ENCODE measurements at places on chromosomes 7 and 10. TPM values are rescaled to one million over a fixed set of nuclear protein-coding genes. Genes with fewer than 3 reads are reported as not detected.

- no peak overlapping the region for H3K4me3 ChIP-seq
- H3K36me3 ChIP-seq: no peaks in the 10 kb centered on the region
- peaks cover 11% of the 10 kb centered on the region for H3K4me1 ChIP-seq
- H3K27ac ChIP-seq: no peak overlapping the region
Measured at GRCh38 chr7:77327932-77328628, 88.1 kb downstream of the GSAP start.

DNA sequence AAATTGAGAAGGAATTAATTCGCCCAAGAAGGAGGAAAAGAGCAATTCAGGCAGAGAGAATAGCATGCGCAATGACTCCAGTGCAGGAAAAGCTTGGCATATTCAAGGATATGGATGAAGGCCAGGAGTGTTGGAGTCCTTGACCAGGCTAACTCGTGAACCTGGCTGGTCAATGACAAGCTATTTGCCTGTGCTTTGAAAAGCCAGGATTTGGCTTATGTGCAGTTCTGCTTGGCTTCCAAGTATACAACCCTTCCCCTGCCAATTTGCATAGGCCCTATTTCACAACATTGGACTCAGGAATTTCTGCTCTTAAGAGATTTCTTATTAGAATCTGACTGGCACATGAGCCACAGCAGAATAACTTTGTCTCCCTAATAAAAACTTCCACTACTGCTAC lies 72.3 kb upstream of the SP8 start:
- H3K27ac ChIP-seq: no peak overlapping the region
- H3K27me3 ChIP-seq: no peaks in the 10 kb centered on the region
- H3K4me3 ChIP-seq: no peak overlapping the region
- H3K36me3 ChIP-seq: no peaks in the 10 kb centered on the region
- DNase-seq: no peak
- peaks cover 11% of the 10 kb centered on the region for H3K4me1 ChIP-seq

DNA sequence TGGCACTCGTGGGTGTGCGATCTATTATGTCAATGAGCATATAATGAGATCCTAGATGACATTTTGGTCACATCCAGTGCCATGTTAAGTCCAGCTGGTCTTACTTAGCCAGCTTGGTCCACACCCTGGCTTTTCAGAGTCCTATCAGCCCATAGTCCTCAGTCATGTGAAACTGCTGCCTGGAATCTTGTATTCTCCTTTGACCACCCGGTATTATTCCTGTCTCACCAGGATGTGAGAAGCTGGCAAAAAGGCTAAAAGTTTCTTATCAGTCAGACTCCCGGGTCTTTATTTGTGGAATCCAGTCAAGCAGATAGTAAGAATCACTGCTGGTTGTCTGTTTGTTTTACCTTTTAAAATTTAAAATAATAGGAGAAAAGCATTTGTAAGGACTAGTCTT lies 705.6 kb upstream of the GHITM start:
- H3K27ac ChIP-seq: no peak overlapping the region
- H3K4me1 ChIP-seq: peaks cover 43% of the 10 kb centered on the region
- H3K36me3 ChIP-seq: peaks cover 27% of the 10 kb centered on the region
- no peak overlapping the region for H3K4me3 ChIP-seq

DNA sequence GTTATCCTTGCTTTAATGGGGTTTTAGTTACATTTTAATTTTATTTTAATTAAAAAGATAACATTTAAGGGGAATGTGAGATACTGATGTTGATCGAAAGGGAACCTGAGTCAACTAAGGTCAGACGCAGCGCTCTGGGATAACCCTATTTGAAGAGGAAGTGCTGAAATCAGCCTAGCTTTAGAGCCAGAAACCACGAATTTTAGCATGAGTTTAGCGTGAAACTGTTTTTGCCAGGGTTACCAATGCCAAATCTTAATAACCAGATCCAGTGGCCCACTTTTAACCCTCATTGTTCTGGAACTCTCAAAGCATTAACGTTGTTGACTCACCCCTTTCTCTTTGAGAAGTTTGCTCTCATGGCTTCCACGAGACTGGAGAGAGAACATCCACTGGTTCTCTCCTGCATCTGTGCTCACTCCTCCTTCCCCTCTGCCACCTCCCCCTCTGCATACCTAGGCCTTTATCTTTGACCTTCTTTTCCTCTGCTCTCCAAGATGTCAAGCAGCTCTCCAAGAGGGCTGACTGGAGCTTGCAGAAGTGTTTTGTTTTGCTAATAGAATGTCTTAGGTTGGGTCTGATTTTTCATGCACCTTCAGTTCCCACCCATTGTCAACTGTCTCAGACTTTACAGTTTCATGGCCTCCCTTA lies 198.3 kb upstream of the CELF2 start:
- peaks cover 7% of the 10 kb centered on the region for H3K4me1 ChIP-seq
- H3K27ac ChIP-seq: no peak overlapping the region
- H3K36me3 ChIP-seq: peaks cover 14% of the 10 kb centered on the region
- H3K4me3 ChIP-seq: no peak overlapping the region
- DNase-seq: no peak

Gene ZFYVE27
- total RNA-seq: 26.9 TPM

DNA sequence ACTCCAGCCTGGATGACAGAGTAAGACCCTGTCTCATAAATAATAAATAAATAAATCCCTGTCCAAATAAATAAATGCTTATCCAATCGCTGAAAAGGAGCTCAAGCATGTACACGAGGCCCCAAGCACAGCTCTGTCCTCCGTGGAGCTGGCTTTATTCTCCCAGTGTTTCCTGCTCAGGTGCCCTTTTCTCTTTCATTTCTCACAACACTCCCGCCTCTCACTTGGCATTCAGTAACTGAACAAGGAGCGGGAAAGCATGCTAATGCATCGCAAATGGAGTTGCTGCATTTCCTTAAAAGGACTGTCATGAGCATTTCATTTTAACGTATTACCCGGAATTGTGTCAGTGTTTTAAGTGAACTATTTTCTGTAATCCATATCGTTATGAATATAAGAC lies 210.9 kb upstream of the C7orf33 start:
- no peak for DNase-seq
- peak overlapping the region; percentile 98 for H3K27ac ChIP-seq
- peaks cover 46% of the 10 kb centered on the region for H3K4me1 ChIP-seq
- H3K36me3 ChIP-seq: peaks cover 18% of the 10 kb centered on the region

DNA sequence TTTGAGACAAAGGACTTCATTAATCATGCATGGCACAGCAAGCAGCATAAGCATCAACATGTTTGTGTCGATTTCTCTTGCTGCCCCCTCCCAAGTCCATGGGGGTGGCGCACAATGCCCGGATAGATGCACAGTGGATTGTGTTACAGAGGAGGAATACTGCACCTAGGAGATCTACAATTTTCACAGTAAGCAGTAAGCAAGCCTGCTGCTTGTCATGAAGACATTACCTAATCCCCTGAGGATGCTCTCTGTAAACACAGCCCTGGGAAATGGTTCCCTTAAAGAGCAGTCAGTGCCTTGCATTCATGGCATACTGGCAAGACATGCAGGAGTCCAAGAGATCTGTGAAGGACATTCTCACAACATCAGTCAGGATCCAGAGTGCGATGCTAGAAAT lies 137.7 kb downstream of the ETV1 start:
- DNase-seq: no peak
- no peak overlapping the region for H3K4me3 ChIP-seq
- no peak overlapping the region for H3K27ac ChIP-seq
- H3K36me3 ChIP-seq: no peaks in the 10 kb centered on the region
- no peaks in the 10 kb centered on the region for H3K27me3 ChIP-seq

- H3K4me3 ChIP-seq: no peak overlapping the region
- H3K4me1 ChIP-seq: peaks cover 12% of the 10 kb centered on the region
- DNase-seq: no peak
- H3K27ac ChIP-seq: no peak overlapping the region
Measured at GRCh38 chr10:33195608-33196376, 138.7 kb downstream of the NRP1 start.

Gene SH2D4B
- total RNA-seq: 0.09 TPM

Gene EN2
- not detected for total RNA-seq

DNA sequence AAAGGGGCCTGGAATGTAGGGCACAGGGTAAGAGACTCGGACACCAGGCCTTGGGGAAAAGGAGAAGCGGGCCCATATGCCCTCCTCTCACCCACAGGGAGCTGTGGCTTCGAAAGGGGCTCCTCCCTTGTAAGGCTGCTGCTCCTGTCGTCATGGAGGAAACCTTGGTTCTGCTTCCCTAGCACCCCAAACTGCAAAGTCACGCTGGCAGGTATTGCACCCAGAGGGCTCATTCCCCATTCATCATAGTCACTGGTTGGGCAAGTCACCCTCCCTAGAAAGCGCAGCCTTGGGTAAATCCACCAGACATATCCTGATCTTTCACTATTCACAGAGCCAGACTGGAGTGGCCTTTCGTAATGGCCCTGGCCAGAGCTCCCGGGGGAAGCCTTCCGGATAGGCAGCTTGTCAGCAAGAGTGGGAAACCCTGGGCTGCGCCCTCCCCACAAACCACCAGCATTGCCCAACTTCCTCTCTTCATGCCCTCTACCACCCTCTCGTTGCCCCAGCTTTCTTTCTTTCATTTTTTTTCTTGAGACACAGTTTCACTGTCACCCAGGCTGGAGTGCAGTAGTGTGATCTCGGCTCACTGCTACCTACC lies 121.0 kb downstream of the HIP1 start:
- H3K36me3 ChIP-seq: peaks cover 29% of the 10 kb centered on the region
- no peak overlapping the region for H3K27ac ChIP-seq
- no peak overlapping the region for H3K4me3 ChIP-seq
- no peaks in the 10 kb centered on the region for H3K27me3 ChIP-seq

GRCh38 chr7:27269455-27269854 lies 26.9 kb downstream of the EVX1 start:
- H3K4me3 ChIP-seq: no peak overlapping the region
- peak; percentile 44 for DNase-seq
- peaks cover 3% of the 10 kb centered on the region for H3K27me3 ChIP-seq
- no peak overlapping the region for H3K27ac ChIP-seq
- peaks cover 12% of the 10 kb centered on the region for H3K36me3 ChIP-seq

Gene CDH23
- total RNA-seq: 2.9 TPM

DNA sequence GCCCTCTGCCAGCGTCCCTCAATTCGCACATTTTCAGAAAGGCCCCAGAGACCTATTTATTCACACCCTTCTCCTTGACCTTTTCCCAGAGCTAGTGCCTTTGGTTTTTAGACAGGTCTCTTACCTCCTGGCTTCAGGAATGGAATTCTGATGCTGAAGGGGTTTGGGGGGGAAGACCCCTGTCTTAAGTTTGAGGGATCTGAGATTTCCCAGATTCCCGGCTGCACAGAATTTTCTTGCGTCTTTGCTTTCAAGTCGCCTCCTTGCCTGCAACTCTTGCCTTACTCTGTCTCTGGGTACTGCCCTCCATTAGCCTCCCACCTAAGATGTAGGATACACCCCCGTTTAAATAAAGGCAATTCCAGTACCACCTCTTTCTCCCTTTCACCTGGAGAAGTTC lies 1.9 kb downstream of the GATA3 start:
- no peaks in the 10 kb centered on the region for H3K36me3 ChIP-seq
- peak overlapping the region; percentile 72 for H3K4me3 ChIP-seq
- H3K4me1 ChIP-seq: peaks cover 73% of the 10 kb centered on the region
- H3K27ac ChIP-seq: no peak overlapping the region

Gene FXYD4
- total RNA-seq: not detected

Gene ICA1
- total RNA-seq: 33.4 TPM

Gene GIMAP6
- 0.18 TPM for total RNA-seq

GRCh38 chr7:127654404-127655394 lies 2.7 kb downstream of the SND1 start:
- H3K27me3 ChIP-seq: no peaks in the 10 kb centered on the region
- H3K4me1 ChIP-seq: peaks cover 40% of the 10 kb centered on the region
- H3K4me3 ChIP-seq: peak overlapping the region; percentile 100
- no peak for DNase-seq
- peak overlapping the region; percentile 56 for H3K27ac ChIP-seq

GRCh38 chr7:96685755-96686154 lies 23.9 kb downstream of the SEM1 start:
- no peak for DNase-seq
- no peaks in the 10 kb centered on the region for H3K4me1 ChIP-seq
- H3K36me3 ChIP-seq: peaks cover 36% of the 10 kb centered on the region
- no peak overlapping the region for H3K4me3 ChIP-seq

Gene CACNB2
- 4.4 TPM for total RNA-seq
